A549 treated with CpdA at 1 μM for 4 hours (cell line): ENCODE measurements at places on chromosomes 2 and 18. TPM values are rescaled to one million over a fixed set of nuclear protein-coding genes. Genes with fewer than 3 reads are reported as not detected.

Gene RSAD2
- total RNA-seq, result 0.21 to 0.56 TPM (median 0.49 TPM) in 5 replicates

Gene COBLL1
- 4.1 to 7.2 TPM (median 4.1 TPM) in 5 replicates for total RNA-seq

Gene ACVR1C
- total RNA-seq, result 0.01 to 0.05 TPM (median 0.02 TPM) in 4 of 5 replicates, not detected in the other

Gene COL5A2
- 49.4 to 93.9 TPM (median 80.3 TPM) in 5 replicates for total RNA-seq

Gene KCNE4
- 0.84 to 1.5 TPM (median 1.0 TPM) in 5 replicates for total RNA-seq

Gene MROH2A
- total RNA-seq, result 0.10 to 0.19 TPM (median 0.13 TPM) in 3 of 5 replicates, not detected in the others

Gene RNU2-63P
- total RNA-seq, result not detected in 5 replicates

Gene SLC14A1
- total RNA-seq, result 0.05 to 0.26 TPM (median 0.13 TPM) in 3 of 5 replicates, not detected in the others

Gene FANCL
- total RNA-seq, result 24.7 to 31.2 TPM (median 26.1 TPM) in 5 replicates

Gene SLC4A3
- 2.4 to 4.0 TPM (median 2.9 TPM) in 5 replicates for total RNA-seq

Gene SEPTIN2
- total RNA-seq, result 247 to 307 TPM (median 275 TPM) in 5 replicates

Gene LRRTM4
- not detected in 5 replicates for total RNA-seq

Gene AMER3
- total RNA-seq, result not detected in 5 replicates
